ENCODE measurements at places on chromosomes 7 and 10. TPM values are rescaled to one million over a fixed set of nuclear protein-coding genes. Genes with fewer than 3 reads are reported as not detected.

DNA sequence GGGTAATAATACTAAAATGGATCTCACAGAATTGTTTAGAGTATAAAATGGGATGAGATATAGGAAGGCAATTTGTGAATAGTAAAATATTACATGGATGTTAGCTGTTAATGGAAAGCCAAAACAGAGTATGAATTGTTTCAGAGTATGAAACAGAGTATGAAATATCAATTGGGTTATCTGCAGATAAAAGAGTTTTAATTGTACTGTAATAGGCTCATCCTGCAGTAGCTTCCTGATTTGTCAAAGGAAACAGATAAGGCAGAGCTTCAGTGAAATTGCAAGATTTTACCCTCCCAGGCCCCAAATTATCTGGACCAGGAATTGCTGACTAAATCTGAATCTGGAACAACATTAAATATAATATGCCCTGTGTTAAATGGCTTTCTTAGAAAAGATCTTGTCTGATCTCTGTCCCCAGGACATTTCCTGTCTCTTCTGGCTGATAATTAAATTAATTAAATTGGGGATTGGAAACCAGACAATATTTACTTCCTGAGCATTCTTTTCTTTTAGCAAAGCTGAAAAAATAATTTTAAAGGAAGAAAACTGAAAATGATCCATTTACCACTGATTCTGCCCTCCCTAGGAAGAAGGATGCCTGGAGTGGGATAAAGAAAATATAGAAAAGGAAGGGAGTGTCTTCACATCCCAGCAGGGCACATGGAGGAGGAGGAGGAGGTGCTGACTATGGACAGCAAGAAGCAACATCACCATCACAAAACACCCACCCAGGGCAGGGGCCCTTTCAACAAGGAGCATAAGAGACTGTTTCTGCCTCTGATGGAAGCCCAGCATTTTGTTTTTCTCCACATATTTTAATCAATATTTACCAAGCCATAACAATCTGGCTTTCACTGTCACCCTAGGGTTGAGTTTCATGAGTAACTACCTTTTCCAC is 18.5 kb downstream of the PTN start:
- DNase-seq, result no peak

- no peak for DNase-seq
Observed at GRCh38 chr7:98553666-98554065, 63.4 kb upstream of the NPTX2 start.

GRCh38 chr7:142461437-142461836 is 203.6 kb upstream of the PRSS58 start:
- DNase-seq, result no peak

Gene EGR2
- 3.2 TPM for total RNA-seq
